ENCODE measurements at places on chromosomes 5 and 9. TPM values are rescaled to one million over a fixed set of nuclear protein-coding genes. Genes with fewer than 3 reads are reported as not detected.

GRCh38 chr5:31157720-31158119, 35.8 kb upstream of the CDH6 start:
- no peak for DNase-seq

- DNase-seq = no peak
Measured at GRCh38 chr5:151077967-151078366, 2.9 kb downstream of the TNIP1 start.

DNA sequence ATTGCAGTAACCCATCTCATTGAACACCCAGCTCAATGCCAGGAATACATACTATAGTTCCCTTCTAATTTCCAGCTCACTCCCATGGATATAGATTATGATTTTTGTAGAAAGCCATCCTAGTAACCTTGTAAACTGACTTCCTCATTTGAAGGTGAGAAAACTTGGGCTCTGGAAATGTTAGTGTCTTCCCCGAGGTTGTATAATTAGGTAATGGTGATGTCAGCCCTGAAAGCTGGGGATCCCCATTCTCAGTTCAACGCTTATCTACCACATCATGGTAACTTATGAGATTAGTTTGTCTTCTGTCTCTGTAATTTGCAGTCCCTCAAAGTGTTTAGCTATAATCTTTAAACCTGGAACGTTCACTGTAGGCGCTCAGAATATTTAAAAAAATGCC, 34.6 kb upstream of the PTCH1 start:
- DNase-seq = no peak

DNA sequence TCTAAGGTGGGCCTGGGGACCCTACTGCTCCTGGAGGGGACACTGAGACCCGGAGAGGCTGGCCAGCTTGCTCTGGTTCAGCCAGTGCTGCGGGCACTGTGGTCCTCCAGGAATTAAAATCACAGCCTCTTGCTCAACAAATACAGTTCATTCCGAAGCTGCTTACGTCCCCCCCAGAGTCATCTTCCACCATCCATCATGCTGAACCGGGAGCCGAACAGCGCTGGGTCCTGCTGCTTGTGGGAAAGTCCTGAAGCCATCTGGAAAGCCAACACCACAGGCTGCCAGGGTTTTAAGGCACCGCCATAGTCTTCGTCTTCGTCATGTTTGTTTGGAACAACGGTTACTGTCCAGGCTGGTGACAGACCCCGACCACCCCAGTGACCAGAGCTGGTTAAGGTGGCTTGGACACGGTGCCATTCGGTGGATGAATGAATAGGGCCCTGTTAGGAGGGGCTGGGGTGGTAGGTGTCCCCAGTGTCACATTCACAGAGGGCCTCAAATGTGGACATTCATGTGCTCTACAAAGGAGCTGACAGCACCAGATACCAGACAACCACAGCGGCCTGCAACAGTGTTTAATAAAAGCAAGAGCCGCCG, 81.6 kb upstream of the PHYKPL start:
- no peak for DNase-seq

GRCh38 chr9:94178927-94179326, 80.2 kb upstream of the ZNF169 start:
- DNase-seq = no peak

Gene ITK
- 0.37 TPM for total RNA-seq

Gene MOB3B
- total RNA-seq = 1.2 TPM
